NT2/D1 (cell line): ENCODE measurements at places on chromosomes 1 and 21.

GRCh38 chr1:119370748-119371147 lies 2.2 kb downstream of the HAO2 start:
- DNase-seq = no peak

GRCh38 chr21:42019101-42019605 lies 9.0 kb upstream of the ZBTB21 start:
- no peak for DNase-seq

- no peak for DNase-seq
Observed at GRCh38 chr1:60068393-60069045, 5.1 kb downstream of the C1orf87 start.

DNA sequence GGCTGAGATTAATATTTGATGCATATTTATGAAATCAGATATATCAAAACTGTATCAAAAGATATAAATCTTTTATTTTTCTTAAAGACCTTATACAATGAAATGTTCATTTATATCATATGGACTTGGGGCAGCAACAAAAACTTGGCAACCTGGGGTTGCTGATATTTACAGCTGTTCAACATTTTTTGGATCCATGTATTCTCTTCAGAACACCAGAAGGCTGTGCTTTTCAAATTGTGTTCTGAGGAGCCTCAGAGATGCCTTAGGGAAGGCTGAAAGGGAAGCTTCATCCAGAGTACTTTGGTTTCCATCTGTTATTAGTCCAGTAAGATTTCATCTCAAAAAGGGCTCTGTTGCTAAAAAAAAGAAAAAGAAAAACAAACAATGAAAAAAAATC lies 94.8 kb downstream of the DISC1 start:
- no peak for DNase-seq

GRCh38 chr1:41661428-41662060 lies 177.1 kb upstream of the EDN2 start:
- no peak for DNase-seq

DNA sequence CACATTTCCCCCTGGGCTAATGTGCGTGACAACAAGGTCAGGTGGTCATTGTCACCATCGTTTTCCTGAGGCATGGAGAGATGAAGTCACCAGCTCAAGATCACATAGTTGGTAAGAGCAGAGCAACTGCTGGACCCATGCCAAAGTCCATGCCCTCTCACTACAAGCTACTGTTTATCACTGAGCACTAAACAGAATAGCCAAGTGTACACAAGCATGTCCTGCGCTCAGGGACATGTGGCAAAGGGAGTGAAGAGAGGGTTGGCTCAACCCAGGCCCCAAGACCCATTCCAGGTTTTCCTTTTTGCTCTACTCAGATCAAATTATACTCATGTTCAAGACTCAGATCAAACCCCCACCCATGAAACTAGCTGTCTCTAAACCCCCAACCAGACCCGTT lies 20.8 kb downstream of the LRRC52 start:
- DNase-seq = no peak

GRCh38 chr1:165218731-165219130 lies 137.8 kb downstream of the LMX1A start:
- no peak for DNase-seq

GRCh38 chr1:185733818-185734735 lies at the start of gene HMCN1:
HMCN1 (plus strand) TSS chr1:185734391; CDS start chr1:185734780, 389 bp downstream.
- peak; percentile 81 for DNase-seq

- DNase-seq = no peak
Observed at GRCh38 chr21:29677326-29677725, 262.5 kb downstream of the GRIK1 start.

DNA sequence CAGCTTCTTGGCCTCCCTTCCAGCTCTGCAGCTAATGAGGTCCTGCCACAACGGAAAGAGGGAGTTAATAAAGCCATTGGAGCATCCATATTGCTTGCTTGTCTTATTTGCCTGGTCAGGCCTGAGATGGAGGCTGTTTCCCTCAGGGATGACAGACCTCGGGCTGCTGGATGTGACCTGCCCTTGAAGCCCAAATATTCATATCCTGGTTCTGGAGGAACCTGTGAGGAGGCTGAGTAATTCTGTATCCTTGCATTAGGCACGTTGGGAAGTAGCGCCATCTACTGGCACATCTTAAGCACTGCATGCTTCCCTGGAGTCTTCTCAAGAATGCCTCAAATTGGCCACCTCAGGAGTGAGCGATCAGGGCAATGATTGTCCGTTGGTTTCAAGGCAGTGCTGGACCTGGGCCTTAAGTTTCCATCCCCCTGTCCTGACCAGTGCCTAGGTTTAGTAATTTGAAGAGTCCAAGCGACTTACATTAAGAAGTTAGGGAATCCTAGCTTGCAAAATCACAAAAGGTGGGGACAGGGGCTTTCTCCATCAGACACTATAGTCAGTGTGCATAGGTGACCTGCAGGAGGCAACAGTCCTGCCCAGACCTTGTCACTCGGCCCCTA lies 13.8 kb upstream of the NASP start:
- peak; percentile 84 for DNase-seq

GRCh38 chr1:104329278-104329677 lies 579.6 kb downstream of the AMY1C start:
- DNase-seq = no peak

- DNase-seq = no peak
Observed at GRCh38 chr1:3788756-3789420, 7.4 kb downstream of the LRRC47 start.

DNA sequence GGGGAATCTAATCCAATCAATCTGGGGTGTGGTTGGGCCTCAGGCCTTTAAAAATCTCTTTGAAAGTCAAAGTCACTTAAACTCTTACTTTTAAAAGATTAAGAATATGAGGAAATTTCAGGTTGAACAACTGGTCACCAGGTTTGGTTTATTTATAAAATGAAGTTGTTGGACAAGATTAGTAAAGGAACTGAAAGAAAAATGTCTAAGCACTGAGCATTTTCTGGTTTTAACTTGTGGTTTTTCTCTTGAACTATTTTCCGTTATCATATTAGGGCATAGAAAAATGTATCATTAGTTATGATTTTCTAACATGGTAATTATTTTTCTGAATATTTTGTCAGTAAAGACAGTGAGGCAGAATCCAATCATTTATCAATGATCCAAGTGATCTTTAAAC lies 49.6 kb downstream of the RGS2 start:
- no peak for DNase-seq

DNA sequence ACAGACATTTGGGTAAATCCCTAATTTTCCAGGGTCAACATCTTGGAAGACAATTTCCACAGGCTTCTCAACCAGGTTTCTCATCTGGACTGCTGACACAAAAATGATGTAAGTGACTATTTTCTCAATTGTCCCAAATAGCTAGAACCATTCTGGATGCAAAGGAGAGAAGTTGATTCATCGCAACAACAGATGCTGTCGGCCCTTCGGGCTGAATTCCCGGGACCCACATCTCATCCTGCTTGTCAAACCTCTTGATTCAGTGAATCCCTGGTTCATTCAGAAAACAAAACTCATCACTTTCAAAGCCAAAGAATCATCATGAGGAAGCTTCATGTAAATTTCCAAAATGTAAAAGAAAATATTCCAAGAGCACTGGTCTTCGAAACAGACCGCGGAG lies 251.8 kb downstream of the NPHP4 start:
- DNase-seq = no peak

GRCh38 chr1:22128392-22128791 lies 14.5 kb downstream of the WNT4 start:
- DNase-seq = no peak

GRCh38 chr1:180953291-180954004 lies 40.8 kb downstream of the KIAA1614 start:
- no peak for DNase-seq

GRCh38 chr1:5832916-5833895 lies 159.0 kb downstream of the NPHP4 start:
- DNase-seq = no peak
